Fibroblast of skin of abdomen (primary cell): ENCODE measurements at places on chromosomes 1 and 21.
A peak's percentile ranks its signal among the peaks of the same experiment; 100 is the strongest.

- DNase-seq: no peak
Measured at GRCh38 chr1:226615876-226616275, 67.3 kb downstream of the STUM start.

GRCh38 chr1:182015360-182015759, 46.2 kb downstream of the ZNF648 start:
- no peak for DNase-seq

DNA sequence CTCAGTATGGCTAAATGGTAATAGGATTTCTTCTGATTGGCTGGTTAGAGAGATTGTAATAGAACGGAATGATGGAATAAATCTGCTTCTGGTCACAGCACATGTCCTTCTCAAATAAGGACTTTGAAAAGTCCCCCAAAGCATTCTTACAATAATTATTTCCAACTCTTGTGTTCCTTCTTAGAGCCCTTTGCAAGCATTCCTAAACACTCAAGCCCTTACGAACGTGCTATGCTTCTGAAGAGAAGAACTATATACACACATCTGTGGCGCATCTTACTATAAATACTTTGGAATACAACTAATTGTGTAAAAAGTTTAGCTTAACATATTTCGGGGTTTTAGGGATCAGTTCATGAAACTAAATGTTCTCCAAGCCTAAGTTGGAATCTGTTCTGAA, 25.6 kb downstream of the CLIC4 start:
- DNase-seq: peak; percentile 65

GRCh38 chr21:26047279-26047967, 123.1 kb downstream of the APP start:
- DNase-seq: no peak

GRCh38 chr1:225944951-225945350, 3.9 kb upstream of the LEFTY2 start:
- DNase-seq: no peak

GRCh38 chr21:37855271-37855646, 61.0 kb downstream of the KCNJ6 start:
- DNase-seq: no peak

DNA sequence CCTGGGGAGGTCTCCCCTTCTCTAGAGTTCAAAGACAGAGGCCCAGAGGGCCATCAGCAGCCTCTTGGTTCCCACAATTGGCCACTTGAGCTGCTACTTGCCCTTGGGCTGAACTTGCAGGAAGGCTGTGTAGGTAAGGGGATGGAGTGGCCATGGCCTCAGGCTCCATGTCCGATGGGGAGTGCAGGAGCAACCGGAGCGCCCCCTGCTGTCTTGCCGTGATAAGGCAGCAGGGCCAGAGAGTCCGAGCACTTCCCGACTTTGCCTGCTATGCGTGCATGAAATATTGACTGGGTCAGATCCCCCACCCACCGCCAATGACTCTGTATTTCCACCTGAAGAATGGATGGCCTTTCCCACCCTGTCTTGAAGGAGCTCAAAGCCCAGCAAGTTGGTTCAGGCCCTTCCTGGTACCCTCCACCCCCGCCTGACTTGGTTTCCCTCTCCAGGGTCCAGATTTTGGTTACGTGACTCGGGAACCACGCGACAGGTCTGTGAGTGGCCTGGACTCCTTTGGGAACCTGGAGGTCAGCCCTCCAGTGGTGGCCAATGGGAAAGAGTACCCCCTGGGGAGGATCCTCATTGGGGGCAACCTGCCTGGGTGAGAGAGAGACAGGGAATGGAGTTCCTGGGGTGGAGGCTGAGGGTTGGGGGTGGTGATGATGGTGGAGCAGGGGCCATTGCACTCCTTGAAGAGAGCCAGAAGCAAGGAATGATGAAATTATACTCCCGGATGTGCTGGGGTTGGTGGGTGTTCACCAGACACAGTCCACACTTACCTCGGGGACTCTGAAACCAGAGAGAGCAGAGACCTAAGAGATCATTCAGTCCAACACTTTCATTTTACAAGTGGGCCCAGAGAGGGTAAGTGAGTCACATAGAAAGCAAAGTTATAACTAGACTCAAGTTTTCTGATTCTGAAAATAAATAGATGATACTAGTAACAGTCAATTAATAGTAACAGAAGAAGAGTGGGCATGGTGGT, 25.6 kb downstream of the PADI3 start:
- DNase-seq: peak; percentile 34

DNA sequence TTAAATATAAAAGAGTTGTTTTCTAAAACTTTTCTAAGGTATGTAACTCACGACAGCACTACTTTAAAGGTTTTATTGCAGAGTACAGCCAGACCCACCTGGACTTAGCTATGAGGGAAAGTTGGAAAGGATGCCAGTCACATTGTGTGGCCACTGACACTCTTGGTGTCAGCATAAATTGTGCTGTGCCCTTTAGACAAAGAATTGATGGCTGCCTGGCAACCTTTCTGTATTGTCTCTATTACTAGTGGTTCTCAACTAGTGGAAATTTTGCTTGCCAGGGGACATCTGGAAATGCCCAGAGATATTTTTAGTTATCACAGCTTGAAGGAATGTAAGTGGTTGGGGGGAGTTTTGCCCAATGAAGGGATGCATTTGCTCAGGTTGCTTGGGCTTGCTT, 117.5 kb upstream of the APP start:
- no peak for DNase-seq

DNA sequence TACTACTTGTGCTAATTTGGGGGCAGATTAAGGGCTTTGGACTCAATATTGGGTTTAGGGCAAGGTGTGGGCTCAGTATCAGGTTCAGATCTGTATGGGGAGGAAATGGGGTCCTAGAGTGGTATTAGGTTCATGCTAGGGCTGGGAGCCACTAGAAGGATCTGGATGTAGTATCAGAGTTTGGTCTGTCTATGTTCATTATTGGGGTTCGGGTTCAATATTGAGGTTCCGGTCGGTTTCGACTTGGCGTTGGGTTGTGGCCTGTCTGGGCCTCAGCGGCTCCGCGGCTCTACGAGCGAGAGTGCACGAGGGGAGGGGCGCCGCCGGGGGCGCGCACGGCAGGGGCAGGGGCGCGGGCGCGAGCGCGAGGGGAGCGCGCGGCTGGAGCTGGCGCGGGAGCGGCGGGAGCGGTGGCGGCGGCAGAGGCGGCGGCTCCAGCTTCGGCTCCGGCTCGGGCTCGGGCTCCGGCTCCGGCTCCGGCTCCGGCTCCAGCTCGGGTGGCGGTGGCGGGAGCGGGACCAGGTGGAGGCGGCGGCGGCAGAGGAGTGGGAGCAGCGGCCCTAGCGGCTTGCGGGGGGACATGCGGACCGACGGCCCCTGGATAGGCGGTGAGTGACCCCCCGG, at the start of gene PTPRF:
Gene PTPRF (plus strand): TSS at position 401 of the 624 bp plus-strand sequence. CDS start 14,193 bp downstream, outside the sequence.
- peak; percentile 66 for DNase-seq

DNA sequence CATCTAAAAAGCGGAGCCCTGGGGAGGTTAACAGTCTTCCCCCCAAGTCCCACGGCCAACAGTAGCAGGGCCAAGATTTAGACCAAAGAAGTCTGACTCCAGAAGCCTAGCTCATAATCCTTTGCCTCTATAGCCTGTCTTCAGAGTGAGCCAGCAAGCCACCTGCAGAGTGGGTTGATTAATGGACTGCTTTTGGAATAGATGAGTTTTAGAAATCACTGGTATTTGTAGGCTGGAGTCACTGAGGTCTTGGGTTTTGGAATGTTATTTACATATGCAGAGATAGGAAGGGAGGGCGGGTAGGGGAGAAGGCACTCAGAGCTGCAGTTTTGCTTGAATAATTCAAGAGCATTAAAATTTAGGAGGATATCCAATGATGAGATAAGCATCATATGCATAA, 90.8 kb upstream of the L1TD1 start:
- no peak for DNase-seq

- DNase-seq: peak; percentile 37
Measured at GRCh38 chr1:8603220-8603616, 214.2 kb downstream of the RERE start.

DNA sequence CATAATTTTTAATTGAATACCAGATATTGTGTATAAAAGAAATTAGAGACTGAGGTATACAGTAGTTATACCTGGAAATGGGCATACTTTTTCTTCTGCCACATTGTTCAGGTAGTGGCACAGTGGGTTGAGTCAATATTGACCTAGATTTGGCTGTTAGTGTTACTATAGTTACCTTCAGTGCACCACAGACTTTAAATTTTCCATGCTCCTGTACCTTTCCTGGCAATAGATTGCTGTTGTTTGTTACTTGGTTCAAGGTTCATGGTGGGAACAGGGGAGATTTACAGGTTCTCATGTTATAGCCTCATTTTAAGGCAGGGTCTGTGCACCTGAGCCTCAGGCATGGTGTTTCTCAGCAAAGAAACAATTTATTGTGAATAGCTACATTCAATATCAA, 218.7 kb downstream of the LBR start:
- no peak for DNase-seq

- no peak for DNase-seq
Measured at GRCh38 chr1:148292915-148293314, 140.8 kb upstream of the NBPF11 start.

DNA sequence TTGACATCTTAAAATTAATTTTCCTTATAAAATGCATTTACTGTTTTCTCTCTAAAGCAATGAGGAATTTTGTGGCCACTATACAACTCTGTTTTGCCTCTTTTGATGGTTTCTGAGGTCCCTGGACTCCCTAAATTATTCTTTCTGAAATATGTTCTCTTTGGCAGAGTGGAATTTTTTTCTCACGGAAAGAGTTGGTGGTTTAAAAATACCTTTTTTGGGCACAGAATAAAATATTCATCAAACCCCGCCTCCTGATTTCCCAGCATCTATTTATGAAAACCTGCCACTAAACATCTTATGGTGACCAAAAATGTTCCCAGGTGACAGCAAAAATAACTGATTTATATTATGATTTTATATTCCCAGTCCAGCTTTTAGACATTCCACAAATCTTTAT, 165.3 kb upstream of the SYT6 start:
- DNase-seq: peak; percentile 51

GRCh38 chr21:33493756-33494155, 2.2 kb upstream of the DNAJC28 start:
- no peak for DNase-seq

DNA sequence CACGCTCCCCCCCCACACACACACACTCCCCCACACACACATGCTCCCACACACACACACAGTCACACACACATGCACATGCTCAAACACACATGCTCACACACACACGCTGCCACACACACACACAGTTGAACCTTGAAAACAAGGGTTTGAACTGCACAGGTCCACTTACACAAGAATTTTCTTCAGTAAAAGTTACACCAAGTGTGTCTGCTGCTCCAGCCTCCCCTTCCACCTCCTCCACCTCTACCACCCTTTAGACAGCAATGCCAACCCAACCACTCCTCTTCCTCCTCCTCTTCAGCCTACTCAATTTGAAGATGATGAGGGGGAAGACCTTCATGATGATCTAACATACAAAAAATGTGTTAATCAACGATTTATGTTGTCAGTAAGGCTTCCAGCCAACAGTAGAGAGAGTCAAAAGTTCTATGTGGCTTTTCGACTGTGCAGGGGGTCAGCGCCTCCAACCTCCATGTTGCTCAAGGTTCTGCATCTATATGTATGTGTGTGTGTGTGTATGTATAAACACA, 26.8 kb downstream of the HSF2BP start:
- no peak for DNase-seq

- DNase-seq: no peak
Measured at GRCh38 chr1:216325946-216326345, 97.3 kb downstream of the USH2A start.

- peak; percentile 91 for DNase-seq
Measured at GRCh38 chr1:54287176-54287650, 87.2 kb downstream of the MRPL37 start.

DNA sequence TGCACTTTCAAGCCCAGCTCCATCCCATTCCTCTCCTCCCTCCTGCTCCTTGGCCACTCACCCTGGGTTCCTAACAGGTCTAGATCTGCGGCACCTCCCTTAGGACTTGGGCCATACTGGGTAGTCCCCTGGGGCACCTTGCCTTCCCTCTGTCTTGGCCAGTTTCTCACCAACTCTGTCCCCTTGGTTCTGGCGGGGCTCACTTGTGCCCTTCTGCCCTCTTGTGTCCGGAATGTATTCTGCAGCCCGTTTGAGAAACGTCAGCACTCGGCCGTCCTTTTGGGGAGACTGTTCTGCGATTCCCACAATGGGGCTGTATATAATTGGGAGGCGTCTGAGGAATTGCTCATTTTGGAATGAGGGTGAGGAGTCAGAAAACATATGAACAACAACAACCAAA, 162.4 kb downstream of the ZSCAN20 start:
- DNase-seq: peak; percentile 28

- no peak for DNase-seq
Measured at GRCh38 chr1:19166066-19166465, 44.0 kb downstream of the UBR4 start.

DNA sequence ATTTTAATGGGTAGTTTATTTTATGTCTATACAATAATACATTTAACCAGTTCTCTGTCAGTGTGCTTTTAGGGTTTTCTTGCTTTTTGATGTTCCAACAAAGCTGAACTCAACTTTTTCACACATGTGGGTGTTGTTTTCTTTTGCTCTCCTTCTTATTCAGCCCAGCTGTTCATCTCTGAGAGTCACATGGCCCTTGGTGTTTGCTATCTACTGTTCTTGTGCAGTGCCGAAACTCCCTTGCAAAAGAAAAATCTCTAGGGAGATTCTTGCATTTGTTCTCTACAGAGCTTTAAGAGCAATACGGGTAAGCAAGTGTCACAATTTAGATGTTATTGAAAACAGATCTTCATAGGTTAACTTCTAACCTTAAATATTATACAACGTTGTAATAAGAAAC, 281.1 kb upstream of the CXADR start:
- DNase-seq: no peak

GRCh38 chr1:76830373-76830772, 36.9 kb upstream of the ST6GALNAC5 start:
- DNase-seq: peak; percentile 42

GRCh38 chr1:230463760-230464159, 37.6 kb upstream of the PGBD5 start:
- DNase-seq: no peak

DNA sequence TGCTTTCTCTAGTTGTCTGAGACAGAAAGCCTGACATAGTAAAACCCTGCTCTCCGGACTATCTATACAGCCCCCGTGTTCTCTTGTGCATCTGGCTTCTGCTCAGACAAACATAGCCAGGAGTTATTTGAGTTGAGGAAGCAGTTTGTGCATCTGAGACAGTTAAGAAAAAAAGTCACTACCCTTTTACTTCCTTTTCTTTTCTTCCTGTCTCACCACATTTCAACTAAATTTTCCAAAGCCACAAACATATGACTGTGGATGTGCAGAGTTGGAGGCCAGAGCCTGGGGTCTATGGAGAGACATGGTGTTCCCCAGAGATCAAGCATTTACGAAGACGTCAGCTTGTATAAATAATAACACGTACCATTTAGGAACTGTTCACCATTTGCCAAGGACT, 158.5 kb upstream of the FGGY start:
- DNase-seq: no peak

GRCh38 chr21:33510826-33511225, 19.3 kb upstream of the DNAJC28 start:
- no peak for DNase-seq

DNA sequence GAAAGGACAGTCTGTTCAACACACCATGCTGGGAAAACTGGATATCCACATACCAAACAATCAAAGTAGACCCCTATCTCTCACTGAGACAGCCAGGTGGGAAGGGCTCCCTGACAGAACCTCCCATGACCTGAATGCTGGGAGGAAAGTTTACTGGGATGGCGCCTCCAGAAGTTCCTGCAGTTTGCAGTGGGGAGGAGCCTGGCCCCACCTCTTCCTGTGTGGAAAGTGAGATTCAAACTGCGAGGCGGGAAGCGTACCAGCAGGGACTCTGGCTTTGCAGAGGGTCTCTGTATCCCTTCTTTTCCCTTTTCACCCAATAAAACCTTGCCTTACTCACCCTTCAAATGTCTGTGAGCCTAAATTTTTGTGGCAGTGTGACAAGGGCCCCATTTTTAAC, 190.7 kb downstream of the HHIPL2 start:
- no peak for DNase-seq

GRCh38 chr1:24250224-24250623, 63.1 kb upstream of the IFNLR1 start:
- no peak for DNase-seq
